ENCODE measurements at places on chromosomes 6 and 20. TPM values are rescaled to one million over a fixed set of nuclear protein-coding genes. Genes with fewer than 3 reads are reported as not detected.

IFT52 gene
- total RNA-seq: 20.7 TPM

GNRH2 gene
- total RNA-seq: 2.1 TPM

LINC00237 gene
- not detected for total RNA-seq

NFYA gene
- 27.7 TPM for total RNA-seq

FUT9 gene
- total RNA-seq: not detected

OR12D3 gene
- not detected for total RNA-seq

TGM3 gene
- not detected for total RNA-seq

SCRT2 gene
- total RNA-seq: not detected

DNA sequence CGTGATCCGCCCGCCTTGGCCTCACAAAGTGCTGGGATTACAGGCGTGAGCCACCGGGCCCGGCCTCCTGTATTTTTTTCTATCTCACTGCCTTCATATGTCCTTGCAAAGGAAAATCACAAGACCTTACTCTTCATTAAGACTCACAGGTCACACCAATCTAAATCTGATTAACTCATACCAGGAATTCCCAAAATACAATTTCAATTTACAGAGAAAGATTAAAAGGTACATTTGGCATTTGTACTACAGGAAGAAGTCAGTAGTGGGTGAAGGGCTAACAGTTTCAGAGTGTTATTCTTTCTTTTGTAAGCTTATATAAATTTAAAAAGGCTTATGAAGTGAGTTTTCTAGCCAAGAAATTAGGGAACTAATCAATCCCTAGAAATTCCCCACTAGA lies 87.4 kb downstream of the GPR63 start:
- DNase-seq: no peak

GRCh38 chr20:2394411-2395055 lies 13.8 kb downstream of the TGM6 start:
- no peak for DNase-seq

- DNase-seq: no peak
Measured at GRCh38 chr6:30748851-30749540, 4.6 kb upstream of the IER3 start.

DNA sequence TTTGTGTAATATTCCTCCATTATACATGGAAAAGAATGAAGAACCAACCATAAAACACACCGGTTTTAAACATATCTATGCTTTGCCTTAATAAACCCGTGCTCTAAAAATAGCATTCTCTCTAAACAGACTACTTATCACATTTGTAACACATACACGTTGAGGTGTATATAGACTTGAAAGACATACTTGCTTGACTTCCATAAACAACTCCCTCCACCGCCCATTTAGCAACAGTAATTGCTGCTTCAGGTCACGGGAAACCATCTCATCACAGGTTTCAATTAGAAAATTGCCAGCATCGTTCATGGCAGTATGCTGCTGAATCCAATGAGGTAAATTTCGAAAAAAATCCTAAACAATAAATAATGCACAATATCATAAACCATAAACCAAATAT lies 174.0 kb downstream of the SYNE1 start:
- DNase-seq: no peak

DNA sequence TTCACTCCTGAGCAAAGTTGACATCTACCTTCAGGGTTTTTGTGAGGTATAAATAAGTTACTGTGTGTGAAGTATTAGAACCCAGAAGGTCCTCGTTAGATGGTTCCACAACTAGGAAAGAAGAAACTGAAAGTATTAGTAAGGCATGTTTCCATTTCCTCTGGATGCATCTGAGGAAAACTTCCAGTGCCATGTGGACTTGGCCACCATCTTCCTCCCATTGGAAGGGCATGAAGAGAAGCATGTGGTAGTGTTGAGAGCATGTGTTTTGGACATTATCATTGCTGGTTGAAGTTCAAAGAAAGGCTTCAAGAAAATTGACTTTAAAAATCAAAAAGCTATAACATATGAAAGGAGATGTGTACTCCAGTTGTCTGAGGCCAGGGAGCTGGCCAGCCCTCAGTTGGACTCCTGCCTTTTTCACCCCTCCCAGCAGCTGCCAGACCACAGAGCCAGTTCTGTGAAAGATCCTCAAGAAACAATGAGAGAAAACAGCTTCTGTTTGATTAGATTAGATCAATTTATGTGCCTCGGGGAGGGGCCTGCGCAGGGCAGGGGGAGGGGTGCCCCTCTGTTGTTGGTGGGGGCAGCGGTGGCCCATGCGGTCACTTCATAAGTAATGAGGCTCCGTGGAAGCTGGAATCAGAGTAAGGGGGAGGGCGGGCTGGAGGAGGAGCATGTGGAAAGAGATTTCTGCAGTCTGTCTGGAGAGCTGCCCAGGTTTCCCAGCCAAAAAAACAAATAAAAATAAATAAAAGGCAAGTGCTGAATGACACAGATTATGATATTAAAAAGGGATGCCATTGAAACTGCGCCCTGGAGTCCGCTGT lies 154.0 kb downstream of the JARID2 start:
- no peak for DNase-seq

GRCh38 chr20:35823147-35823546 lies 51.3 kb downstream of the PHF20 start:
- no peak for DNase-seq

DNA sequence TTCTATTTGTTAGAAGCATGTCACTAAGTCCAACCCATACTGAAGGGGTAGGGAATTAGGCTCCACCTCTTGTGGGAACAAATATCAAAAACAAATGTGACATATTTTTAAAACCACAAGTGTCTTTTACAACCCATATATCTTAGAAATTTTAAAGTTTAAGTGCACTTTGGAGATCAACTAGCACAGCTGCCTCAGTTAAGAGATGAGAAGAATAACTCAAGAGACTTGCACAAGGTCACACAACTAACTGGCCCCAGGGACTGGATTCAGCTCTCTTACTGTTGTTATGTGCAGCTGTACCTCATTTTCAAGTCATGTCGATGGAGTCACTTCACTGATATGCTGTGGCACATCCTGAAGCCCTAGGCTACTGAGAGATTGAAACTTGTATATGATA lies 102.9 kb upstream of the BMP2 start:
- no peak for DNase-seq

- DNase-seq: peak; percentile 54
Measured at GRCh38 chr6:167668754-167669552, 157.8 kb upstream of the AFDN start.

GRCh38 chr6:116029535-116029934 lies 31.2 kb downstream of the FRK start:
- no peak for DNase-seq

DNA sequence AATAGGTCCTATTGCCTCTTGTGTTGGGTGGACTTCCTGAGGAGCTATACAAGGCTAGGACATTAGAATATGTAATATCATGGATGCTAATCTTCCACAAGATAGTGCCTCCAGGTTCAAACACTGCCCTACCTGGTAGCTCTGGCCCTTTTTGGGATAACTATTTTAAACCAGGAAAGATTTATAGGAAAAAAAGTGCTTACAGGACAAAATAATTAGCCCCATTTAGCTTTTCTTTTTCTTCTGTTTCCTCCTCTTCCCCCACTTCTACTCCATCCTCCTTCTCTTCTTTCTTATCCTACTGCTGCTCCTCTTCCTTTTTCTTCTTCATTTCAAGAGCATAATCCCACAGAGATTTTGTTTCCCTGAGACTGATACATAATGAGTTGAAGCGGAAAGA lies 967.4 kb downstream of the PHF3 start:
- DNase-seq: no peak

DNA sequence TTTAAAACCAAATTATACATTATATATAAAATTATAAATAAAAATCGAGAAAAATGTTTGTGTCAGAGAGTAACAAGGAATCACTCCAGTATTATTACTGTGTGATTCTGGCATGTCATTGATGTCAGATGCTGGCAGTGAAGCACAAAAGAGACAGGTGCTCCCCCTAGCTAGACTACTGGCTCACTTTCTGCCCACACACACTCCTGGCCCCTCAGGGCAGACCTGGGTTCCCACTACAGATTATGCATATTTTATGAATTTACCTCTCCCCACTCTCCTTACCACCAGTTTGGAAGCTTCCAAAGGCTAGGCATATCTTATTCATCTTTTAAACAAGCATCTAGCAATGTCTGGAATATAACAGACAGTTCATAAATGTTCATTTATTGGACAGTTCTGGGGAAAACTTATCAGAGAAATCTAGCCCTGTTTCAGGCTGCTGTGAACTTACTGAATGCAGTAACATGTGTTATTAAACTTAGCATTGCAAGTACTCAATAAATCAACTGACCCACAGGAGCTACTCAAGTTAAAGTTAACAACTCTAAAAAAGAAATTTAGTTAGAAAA lies 12.8 kb downstream of the SNX3 start:
- no peak for DNase-seq

DNA sequence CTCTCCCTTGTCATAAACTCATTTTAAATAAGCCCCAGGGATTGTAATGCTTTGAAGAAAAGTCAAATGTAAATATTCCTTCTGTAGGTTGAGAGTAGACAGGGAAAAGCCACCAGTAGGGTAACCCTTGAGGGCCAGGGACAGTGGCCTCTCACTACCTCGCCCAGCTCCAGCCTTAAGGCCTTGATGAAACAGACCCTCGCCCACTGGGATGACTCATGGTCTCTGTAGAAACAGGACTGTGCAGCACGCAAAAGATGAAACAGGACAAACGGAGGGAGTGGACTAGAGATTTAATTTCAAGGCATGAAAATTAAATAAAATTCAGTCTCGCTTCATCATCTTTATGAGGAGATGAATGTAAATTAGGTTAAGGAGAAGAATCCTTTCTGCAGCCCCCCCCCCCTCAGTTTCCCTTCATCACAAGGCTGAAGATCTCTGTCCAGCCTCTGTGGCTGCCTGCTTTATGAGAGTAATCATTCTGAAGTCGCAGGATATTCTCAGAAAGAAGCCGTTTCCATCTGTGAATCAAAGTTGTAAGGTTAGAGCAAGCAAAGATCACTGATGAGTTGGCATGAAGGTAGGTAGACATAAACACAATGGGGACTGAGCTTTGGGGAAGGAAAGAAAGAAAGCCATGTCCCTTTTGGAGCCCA lies 60.4 kb downstream of the TMEM200A start:
- DNase-seq: no peak

DNA sequence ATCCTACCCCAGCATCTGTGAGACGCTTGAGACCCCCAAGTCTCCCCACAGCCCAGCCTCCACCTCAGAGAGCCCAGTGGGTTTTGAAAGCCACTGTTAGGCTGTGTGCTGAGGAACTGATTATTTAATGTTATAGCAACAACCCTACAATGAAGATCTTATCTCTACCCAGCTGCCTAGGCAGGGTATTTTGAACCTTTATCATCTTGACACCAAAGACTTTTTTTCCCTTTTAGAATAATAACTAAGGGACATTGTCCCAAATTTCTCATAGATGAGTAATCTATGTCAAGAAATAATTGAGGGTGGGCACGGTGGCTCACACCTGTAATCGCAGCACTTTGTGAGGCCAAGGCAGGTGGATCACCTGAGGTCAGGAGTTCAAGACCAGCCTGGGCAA lies 26.2 kb downstream of the HM13 start:
- DNase-seq: no peak

DNA sequence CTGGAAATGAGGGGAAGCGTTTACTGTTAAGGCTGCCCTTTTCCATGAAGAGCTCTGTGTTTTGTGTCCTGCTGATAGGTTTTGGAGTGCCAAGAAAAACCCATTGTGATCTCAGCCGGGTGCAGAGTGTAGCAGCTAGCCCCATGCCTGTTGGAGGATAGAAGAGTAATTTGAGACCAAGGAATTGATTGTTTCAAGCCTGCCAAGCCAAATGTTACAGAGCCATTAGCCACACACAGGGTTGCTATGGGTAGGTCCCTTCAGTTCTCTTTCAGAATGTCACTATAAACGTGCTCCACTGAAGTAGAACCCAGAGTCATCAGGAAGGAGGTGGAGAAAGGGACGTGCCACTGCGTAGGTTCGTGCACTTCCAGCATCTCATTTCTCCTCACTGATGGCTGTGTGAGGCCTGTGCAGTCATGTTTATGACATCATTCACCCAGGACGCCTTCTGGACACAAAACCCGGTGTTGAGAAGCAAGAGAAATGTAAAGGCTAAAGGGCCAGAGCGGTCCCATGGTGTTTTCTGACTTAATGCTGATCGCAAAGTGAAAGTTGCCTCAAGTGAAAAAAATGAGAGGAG lies 6.6 kb downstream of the GMPR start:
- no peak for DNase-seq

DNA sequence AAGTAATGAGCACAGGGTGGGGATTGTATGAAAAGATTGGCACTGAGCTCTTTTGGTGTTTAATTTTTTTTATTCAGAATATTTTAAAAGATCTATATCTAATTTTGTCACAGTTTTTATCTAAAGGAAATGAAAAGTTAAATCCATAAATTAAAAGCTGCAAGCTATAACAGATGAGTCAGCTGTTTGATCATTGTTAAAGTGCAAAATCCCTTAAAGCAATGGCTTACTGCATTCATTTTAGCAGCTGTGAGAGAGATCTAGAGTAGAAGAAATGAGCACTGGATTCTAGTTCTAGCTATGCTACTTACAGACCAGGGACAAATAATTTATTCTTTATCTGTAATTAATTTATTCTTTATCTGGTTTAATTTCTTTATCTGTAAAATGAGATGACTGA lies 245.9 kb downstream of the CD109 start:
- DNase-seq: no peak

DNA sequence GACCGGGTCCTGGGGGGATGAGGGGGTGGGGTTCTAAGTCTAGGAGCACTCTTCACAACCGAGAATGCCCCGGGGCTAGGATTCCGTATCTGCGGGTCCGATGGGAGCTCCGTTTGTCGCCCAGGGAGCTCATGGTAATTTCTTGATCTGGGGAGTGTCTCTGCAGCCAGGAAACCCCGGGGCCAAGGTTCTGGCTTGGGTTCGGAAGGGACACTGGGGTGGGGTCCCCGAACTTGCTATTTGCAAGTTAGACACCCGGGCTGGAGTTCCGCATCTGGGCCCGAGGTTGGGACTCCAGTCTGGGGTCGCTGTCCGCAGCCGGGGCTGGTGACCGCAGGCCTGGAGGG lies 397 bp downstream of the PEDS1 start:
- DNase-seq: no peak

- DNase-seq: no peak
Measured at GRCh38 chr6:16058201-16058928, 70.5 kb upstream of the MYLIP start.

DNA sequence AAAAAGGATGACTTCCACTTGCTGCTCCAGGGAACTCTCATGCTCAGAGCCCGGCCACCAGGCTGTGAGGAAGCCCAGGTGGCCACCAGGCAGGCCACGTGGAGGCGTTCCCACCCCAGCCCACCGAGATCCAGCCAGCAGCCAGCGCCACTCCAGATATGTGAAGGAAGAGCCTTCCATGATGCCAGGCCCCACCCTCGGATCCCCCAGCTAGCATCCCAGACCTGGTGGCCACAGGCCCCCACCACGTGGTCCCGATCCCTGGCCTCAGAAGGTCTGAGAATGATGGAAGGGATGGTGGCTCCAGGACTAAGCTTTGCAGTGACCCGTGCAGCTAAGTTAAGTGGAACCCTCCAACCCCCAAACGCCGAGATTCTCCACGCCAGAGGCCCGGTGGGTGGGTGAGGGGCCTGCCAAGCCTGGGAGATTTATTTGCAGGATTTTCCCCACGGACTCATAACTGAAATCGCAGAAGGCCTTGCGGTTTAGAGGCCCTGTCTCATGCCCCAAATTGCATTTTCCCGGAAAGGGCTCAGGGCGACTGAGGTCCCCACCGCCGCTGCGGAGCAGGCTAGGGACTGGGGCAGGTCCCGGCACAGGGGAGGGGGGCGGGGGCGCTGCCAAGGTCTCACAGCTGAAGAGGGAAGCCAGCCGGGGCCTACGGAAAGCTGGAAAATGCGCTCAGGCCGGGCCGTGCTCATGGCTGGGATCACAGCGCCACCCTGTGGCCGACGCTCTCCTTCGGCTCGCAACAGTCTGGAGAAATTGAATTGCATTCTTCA lies 31.1 kb upstream of the CST7 start:
- peak; percentile 75 for DNase-seq
